NCI-H2107 (cell line): ENCODE measurements at places on chromosomes 4 and X.

- DNase-seq, result no peak
Measured at GRCh38 chr4:156261230-156261629, 307.6 kb upstream of the CTSO start.

DNA sequence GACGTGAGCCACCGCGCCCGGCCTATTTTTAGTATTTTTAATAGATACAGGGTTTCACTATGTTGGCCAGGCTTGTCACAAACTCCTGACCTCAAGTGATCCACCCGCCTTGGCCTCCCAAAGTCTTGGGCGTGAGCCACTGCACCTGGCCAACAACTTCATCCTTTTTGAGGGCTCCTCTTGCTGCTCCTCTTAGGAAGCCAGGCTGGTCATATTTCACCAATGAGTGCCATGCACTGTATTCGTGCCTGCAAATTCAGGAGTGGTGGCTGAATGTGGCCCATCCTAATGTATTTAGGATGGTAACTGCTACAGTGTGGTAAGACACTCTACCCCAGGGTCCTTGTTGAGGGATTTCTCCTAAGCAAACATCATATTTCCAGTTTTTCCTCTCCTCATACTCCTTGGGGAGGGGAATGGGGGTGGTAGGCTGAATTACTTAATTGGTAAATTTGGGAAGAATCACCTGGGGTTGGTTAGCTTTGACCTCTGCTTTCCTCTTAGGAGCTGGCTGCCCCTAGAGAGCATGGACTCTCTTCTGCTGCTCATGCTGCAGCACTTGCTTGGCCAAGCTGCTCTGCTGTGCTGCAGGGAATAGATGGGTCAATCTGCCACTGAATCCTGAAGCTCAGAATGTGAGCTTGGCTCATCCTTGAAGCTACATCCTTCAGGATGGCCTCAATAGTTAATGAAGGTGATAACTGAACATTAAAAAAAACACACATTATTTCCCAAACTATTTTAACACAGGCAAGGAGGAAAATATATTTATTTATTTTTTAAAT is 167.4 kb downstream of the HS3ST1 start:
- no peak for DNase-seq

- DNase-seq, result no peak
Measured at GRCh38 chr4:181271116-181271640, 972.0 kb upstream of the TENM3 start.

DNA sequence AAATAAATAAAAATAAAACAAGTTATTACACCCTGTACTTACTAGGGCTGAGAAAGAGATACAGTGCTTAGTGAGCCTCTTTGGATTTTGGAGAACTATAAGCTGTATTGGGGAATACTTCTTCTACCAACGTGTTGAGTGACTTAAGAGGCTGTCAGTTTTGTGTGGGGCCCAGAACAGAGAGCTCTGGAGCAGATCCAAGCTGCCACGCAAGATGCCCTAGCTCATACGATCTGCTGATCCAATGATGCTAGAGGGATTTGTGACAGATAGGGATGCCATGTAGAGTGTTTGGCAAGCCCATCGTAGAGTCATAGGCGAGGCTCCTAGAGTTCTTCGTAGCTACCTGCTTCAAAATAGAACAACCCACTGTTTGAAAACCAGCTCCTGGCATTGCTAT is 60.3 kb upstream of the KLF3 start:
- DNase-seq, result no peak

DNA sequence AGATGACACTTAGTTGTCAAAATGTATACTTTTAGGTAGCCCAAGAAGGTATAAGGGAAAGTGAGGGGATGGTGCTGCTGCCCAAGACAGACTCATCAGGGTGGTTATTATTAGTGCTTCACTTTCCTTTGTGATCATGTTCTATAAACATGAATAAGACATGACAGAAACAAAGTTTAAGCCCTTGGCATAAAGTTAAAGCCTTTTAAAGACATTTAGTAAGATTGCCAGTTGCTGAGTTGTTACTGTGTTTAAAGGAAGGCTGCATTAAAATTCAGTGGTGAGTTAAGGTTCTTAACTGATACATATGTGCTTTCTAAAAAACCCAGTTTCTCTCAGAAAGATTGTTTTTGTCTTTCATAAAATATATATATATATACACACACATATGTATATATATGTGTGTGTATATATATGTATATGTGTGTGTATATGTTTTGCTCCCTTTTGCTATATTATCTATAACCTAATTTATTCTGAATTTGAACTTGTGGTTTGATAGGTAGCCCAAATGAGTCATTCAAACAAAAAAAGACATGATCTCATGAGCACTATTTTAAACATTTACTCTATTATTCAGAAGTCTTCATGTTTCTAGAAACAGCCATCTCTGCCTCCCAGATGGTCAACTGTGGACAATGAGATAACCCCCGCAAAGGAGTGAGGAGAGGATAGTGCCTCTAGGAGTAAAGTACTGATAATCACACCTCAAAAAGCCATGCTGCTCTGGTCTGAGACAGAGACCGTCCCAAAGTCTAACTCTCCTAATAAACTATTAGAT is 98.1 kb upstream of the OTUD4 start:
- DNase-seq, result no peak

DNA sequence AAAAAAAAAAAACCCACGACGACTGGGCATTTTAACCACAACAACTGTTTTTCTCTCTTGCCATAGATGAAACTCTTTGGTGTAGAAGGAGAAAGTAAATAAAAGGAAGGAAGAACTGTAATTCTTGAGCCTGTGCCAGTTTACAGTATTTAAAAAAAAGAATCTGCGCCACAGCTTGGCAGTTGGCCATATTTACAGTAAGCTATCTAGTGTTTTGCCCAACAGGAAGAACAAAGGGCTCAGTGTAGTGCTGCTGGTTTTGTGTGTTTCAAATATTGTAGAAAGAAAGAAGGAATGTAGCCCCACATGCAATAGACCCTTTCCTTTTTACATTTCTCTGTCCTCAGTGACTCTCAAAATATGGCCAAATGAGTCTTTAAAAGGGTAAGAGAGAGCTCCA is 66.1 kb downstream of the NR3C2 start:
- no peak for DNase-seq

DNA sequence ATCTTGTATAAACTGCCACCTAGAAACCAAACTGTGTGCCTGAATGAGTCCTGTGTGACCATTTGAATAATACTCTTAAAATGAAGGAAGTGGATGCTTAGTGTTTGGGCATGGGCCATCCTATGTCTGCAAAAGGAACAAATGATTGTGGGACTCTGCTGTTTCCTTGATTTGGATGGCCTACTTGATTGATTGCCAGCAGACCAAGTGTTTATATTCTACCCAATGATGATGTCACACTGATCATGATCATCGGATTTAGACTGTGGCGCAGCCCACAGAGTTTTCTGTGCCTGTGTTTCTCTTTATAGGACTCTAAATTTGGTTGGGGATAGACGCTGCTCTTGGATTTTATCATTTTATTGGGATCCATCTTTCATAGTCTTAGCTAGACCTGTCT is 4.4 kb downstream of the SEPTIN11 start:
- no peak for DNase-seq

DNA sequence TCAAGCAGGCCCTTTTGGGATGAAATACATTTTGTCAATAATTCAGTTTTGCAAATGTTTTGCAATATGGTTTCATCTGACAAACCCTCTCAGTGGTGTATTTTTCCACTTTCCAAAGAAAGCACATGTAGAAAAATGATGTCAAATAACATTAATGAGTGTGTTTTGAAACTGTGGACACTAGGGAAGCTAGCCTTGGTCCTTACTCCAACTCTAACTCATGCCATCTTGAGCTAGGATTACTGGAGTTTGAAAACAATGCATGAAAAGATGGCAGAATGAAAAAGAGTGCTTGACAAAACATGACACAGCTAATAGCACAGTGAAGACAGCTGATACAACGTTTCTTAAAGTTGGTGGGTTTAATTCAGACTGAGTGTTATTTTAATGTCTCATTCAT is 41.4 kb downstream of the HAND2 start:
- DNase-seq, result no peak

DNA sequence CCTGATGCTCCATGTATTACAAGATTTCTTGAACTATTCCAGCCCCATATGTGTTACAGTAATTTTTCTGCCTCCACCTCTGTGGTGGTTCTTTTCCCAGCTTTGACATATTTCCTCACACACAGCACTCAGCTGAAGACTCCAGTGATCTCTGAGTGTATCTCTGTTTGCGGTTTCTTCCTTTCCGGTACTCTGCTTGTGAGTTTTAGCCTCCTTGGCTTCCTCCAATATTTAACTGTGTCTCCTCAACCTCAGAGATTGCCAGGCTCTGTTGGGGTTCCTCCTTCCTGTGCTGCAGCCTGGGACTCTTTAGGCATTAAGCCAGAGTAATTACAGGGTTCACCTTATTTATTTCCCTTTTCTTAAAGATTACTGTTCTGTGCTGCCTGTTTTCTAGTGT is 73.2 kb downstream of the NFKB1 start:
- DNase-seq, result no peak

- DNase-seq, result no peak
Measured at GRCh38 chrX:12206413-12206812, 68.1 kb downstream of the FRMPD4 start.

- no peak for DNase-seq
Measured at GRCh38 chrX:69093960-69094871, 71.0 kb downstream of the PJA1 start.

DNA sequence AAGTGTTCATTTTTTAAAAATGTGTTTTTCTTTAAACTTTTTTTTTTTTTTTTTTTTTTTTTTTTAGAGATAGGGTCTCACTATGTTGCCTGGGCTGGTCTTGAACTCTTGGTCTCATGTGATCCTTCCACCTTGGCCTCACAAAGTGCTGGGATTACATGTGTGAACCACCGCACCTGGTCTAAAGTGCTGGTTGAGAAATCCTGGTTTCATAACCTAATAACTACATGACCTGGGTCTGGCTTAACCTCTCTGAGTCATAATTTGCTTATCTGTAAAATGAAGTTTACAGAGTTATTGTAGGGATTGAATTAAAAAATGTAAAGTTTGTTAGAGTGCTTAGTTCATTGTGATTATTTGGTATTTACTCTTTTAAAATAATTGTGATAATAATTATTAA is 5.2 kb downstream of the HSD17B13 start:
- DNase-seq, result no peak

GRCh38 chr4:40789031-40789430 is 39.3 kb downstream of the NSUN7 start:
- no peak for DNase-seq

DNA sequence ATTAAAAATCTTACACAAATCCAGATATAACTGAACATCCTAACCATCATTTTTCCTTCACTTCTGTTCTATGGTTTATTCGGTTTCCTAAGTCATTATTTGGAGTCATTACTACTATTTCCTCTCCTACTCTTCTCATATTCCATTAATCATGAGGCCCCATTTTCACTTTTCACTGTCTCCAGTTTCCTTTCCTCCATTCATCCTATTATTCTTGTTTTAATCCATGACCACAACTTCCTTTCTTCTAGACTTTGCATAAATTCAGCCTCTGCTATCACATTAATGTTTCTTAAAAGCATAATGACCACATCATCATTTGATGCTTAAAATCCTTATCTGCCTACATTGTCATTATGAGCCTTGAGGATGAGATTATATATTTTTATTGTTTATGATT is 555.0 kb upstream of the NDST4 start:
- DNase-seq, result no peak

- no peak for DNase-seq
Measured at GRCh38 chrX:136963973-136964372, 69.8 kb downstream of the GPR101 start.

GRCh38 chrX:23118890-23119527 is 119.2 kb downstream of the DDX53 start:
- DNase-seq, result no peak

DNA sequence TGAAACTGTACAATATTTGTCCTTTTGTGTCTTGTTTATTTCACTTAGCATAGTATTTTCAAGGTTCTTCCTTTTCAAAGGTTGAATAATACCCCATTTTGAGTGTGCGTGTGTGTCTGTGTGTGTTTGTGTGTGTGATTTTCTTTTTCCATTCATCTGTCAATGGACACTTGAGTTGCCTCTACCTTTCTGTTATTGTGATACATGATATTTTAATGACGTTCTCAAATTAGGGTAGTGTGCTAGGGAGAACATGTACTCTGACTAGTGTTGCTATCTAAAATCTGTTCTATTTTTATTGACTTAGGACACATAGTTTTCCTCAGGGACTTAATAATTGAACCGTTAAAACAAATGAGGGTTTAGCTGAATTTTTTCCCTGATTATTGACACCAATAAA is 9.9 kb downstream of the MMRN1 start:
- no peak for DNase-seq

DNA sequence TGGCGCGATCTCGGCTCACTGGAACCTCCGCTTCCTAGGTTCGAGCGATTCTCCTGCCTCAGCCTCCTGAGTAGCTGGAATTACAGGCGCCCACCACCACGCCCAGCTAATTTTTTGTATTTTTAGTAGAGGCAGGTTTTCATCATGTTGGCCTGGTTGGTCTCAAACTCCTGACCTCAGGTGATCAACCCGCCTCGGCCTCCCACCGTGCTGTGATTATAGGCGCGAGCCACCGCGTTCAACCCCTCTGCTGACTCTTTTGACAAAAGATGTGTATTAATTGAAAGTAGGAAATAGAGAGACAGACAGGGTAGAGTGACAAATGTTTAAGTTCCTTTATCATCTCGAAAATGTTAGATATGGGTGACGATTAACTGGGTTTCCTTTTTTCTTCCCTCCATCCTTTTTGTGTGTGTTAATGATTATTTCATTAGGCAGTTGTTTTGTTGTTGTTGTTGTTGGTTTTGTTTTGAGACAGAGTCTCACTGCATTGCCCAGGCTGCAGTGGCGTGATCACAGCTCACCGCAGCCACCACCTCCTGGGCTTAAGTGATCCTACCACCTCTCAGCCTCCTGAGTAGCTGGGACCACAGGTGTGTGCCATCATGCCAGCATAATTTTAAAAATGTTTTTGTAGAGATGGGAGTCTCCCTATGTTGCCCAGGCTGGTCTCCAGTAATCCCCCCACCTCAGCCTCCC is 79.5 kb downstream of the KDM6A start:
- DNase-seq, result no peak

GRCh38 chr4:103118166-103118565 is 18.5 kb upstream of the BDH2 start:
- DNase-seq, result no peak

- DNase-seq, result no peak
Measured at GRCh38 chrX:683576-683975, 53.0 kb downstream of the SHOX start.

- DNase-seq, result no peak
Measured at GRCh38 chr4:107760281-107760947, 40.4 kb upstream of the PAPSS1 start.

GRCh38 chr4:93532234-93532633 is 296.3 kb upstream of the ATOH1 start:
- no peak for DNase-seq

GRCh38 chr4:5921101-5921980 is 28.5 kb upstream of the CRMP1 start:
- no peak for DNase-seq

GRCh38 chrX:153889123-153889522 is 3.1 kb upstream of the L1CAM start:
- DNase-seq, result no peak
